Lung (tissue), 17 donors: ENCODE measurements at places on chromosomes 4 and X. TPM values are rescaled to one million over a fixed set of nuclear protein-coding genes. Genes with fewer than 3 reads are reported as not detected.
A peak's percentile ranks its signal among the peaks of the same experiment; 100 is the strongest.

The STARD8 gene
- polyA plus RNA-seq, result 5.7 TPM

The PNPLA4 gene
- polyA plus RNA-seq, result 13.2 TPM

The F8A3 gene
- polyA plus RNA-seq, result 6.4 TPM

The MFAP3L gene
- 1.4 TPM for polyA plus RNA-seq

The FAT1 gene
- polyA plus RNA-seq, result 19.4 TPM

The RTL3 gene
- polyA plus RNA-seq, result 0.03 TPM

The CFP gene
- polyA plus RNA-seq, result 22.5 TPM

The ZNF185 gene
- 6.1 TPM for polyA plus RNA-seq

The CSAG1 gene
- not detected for polyA plus RNA-seq

The RGN gene
- 15.8 TPM for polyA plus RNA-seq

The TRPC5OS gene
- not detected for polyA plus RNA-seq

The SLC9B1 gene
- polyA plus RNA-seq, result 0.22 TPM

DNA sequence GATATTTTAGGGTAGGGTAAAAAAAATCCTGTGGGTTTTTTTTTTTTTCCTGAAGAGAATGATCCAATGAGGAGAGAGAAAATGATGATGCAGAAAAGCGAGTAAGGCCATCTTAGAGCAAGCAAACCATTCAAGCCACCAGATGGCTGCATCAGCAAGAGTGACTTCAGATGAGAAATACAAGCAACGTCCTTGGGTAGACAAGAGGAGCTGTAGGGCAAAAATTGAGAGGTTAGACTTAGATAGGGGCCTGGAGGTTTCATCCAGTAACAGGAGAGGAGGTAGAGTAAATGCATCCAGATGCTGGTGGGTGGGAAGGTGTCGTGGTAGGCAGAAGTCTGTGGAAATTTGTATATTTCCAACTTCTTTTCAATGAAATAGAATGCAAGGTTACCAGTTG, 14.6 kb downstream of the FTHL17 start:
- no peaks in the 10 kb centered on the region for H3K36me3 ChIP-seq
- H3K27me3 ChIP-seq, result peaks cover 5% of the 10 kb centered on the region
- no peaks in the 10 kb centered on the region for H3K4me1 ChIP-seq
- H3K4me3 ChIP-seq, result no peak overlapping the region
- H3K27ac ChIP-seq, result no peak overlapping the region
- no peak for DNase-seq

GRCh38 chr4:924107-925096, 7.7 kb downstream of the GAK start:
- no peak overlapping the region for H3K4me3 ChIP-seq
- no peaks in the 10 kb centered on the region for H3K4me1 ChIP-seq
- no peak overlapping the region for H3K27ac ChIP-seq
- H3K36me3 ChIP-seq, result peaks cover 7% of the 10 kb centered on the region
- DNase-seq, result no peak

- peaks cover 21% of the 10 kb centered on the region for H3K27me3 ChIP-seq
- no peak overlapping the region for H3K4me3 ChIP-seq
- no peak for DNase-seq
- H3K4me1 ChIP-seq, result no peaks in the 10 kb centered on the region
These were observed 204.2 kb downstream of the GPC3 start for GRCh38 chrX:133781174-133781573.

- DNase-seq, result no peak
- H3K36me3 ChIP-seq, result no peaks in the 10 kb centered on the region
- no peaks in the 10 kb centered on the region for H3K4me1 ChIP-seq
- no peak overlapping the region for H3K4me3 ChIP-seq
- no peak overlapping the region for H3K27ac ChIP-seq
These were observed 53.0 kb downstream of the HELT start for GRCh38 chr4:185071236-185071811.

- no peak overlapping the region for H3K27ac ChIP-seq
- H3K4me3 ChIP-seq, result no peak overlapping the region
- H3K27me3 ChIP-seq, result no peaks in the 10 kb centered on the region
- no peaks in the 10 kb centered on the region for H3K36me3 ChIP-seq
- no peaks in the 10 kb centered on the region for H3K4me1 ChIP-seq
- no peak for DNase-seq
These were observed 20.8 kb downstream of the NAT8L start for GRCh38 chr4:2079926-2080325.

DNA sequence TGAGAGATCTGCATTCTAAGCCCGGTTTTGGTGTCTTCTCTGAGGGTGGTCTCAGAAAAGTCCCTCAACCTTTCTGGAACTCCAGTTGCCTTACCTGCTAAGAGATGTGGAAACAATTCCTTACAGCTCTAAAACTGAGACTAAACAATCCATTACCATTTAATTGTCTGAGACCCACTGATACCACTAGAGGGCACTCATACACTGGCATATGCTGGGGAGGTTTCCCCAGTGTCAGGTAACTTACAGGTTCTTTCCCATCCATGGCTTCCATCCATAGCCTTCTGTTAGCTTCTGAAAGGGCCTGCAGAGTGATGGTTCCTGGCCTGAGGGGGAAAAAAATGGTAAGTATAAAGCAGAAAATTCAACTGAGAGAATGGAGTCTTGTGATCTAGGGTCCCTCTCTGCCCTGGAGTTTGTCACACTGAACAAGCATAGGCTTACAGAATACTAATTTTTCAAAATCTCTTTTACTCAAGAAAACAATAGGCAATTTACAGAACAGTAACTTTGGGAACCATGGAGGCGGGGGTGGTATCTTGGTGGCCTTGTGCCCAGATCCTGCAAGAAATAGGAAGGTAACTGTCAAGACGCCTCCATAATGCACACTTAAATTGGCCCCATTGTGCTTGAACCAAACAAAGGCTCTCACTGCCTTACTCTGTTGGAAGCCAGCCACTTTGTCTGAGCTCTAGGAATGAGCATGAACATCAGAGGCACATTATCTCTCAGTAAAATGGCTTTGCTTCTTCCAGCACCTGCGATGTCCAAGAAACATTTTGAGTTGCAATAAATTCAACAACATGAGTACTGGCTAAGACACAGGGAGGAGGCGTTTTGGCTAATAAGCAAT, 236.1 kb downstream of the OPHN1 start:
- H3K27me3 ChIP-seq, result no peaks in the 10 kb centered on the region
- peaks cover 3% of the 10 kb centered on the region for H3K36me3 ChIP-seq
- no peaks in the 10 kb centered on the region for H3K4me1 ChIP-seq
- peak; percentile 55 for DNase-seq
- no peak overlapping the region for H3K4me3 ChIP-seq
- H3K27ac ChIP-seq, result no peak overlapping the region

DNA sequence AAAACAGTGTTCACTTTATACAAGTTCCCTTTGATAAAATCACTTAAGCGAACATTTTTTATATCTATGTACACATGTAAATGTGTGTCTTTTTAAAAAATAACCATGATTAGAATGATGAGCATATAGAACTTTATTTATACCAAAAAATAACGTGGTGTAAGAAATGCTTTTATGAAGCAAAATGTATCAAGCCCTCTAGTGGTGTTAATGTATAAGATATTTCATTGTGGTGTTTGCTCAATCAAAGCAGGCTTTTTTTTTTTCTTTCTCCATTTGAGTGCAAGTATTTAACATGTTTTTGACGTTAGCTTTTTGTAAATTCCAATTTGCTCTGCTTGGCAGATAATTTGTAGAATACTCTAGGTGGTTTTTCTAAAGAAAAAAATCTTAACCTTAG, 2092.4 kb upstream of the TENM3 start:
- H3K4me3 ChIP-seq, result no peak overlapping the region
- no peaks in the 10 kb centered on the region for H3K36me3 ChIP-seq
- no peaks in the 10 kb centered on the region for H3K4me1 ChIP-seq
- no peak overlapping the region for H3K27ac ChIP-seq

DNA sequence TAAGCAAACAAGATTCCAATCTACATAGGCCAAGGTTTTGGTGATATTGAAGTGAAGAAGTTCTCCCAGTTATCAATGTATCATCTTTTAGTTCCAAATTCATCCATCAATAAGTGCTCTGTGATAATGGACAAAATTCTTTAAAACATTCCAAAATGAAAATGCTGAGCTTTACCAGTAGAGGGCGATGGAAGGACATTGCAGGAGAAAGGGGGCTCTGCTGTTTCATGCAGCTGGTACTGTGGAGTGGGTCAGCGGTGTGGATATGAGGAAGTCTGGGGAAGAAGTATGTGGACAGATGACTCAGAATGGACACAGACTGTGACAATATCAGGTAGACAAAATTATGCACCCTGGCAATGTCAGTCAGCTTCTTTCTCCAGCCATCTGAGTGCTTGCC, 46.6 kb upstream of the HS6ST2 start:
- H3K4me3 ChIP-seq, result no peak overlapping the region
- peak; percentile 39 for DNase-seq
- no peak overlapping the region for H3K27ac ChIP-seq
- H3K4me1 ChIP-seq, result no peaks in the 10 kb centered on the region

DNA sequence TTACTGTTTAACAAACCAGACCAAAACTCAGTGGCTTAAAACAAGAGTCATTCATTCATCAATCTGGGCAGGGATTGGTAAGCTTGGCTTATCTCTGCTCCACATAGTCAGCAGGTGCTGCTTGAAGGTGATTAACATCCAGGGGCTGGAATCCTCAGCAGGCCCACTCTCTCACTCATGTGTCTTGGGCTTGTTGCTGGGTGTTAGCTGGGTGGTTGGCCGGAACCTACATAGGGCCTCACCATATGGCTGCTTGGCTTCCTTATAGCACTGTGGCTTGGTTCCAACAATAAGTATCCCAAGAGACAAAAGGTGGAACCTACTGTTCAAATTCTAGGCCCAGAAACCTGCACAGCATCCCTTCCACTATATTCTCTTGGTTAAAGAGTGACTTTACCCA, 125.0 kb downstream of the RASGEF1B start:
- H3K4me3 ChIP-seq, result no peak overlapping the region
- no peaks in the 10 kb centered on the region for H3K27me3 ChIP-seq
- no peaks in the 10 kb centered on the region for H3K4me1 ChIP-seq
- DNase-seq, result no peak
- H3K36me3 ChIP-seq, result no peaks in the 10 kb centered on the region
- no peak overlapping the region for H3K27ac ChIP-seq

DNA sequence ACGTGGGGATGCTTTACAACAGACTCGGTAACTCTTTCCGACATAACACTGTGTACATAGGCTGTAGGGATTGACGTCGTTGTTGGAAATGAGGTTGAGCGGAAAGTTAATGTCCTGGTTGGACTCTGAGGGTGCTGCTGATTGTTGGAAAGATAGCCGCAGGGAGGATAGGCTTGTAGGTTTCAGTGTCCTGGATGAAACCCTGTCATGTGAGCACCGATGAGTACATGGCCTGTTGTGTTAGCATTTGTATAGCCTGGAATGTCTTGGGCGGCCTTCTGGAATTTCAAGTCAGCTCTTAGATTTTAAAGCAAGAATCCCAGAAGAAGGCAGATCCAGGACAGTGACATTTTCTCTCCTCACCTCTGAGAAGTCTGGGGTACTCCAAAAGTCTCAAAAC, 63.3 kb downstream of the TBC1D14 start:
- no peak overlapping the region for H3K27ac ChIP-seq
- peaks cover 2% of the 10 kb centered on the region for H3K4me1 ChIP-seq
- no peaks in the 10 kb centered on the region for H3K27me3 ChIP-seq
- no peaks in the 10 kb centered on the region for H3K36me3 ChIP-seq
- no peak overlapping the region for H3K4me3 ChIP-seq
- DNase-seq, result no peak

DNA sequence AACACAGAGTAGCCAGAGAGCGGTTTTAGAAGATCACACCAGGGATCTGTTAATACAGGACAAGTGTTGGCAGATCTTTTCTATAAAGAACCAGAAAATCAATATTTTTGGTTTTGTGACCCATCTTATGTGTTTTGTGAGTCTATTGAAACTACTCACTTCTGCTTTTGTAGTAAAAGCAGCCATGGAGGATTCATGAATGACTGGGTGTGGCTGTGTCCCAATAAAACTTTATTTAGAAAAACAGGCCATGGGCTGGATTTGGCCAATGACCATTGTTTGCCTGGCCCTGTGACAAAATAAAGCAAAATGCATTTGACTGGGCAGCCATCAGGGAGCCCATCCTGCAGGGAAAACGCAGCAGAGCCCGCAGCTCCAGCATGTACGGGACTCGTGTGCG, 99.9 kb upstream of the ADRA2C start:
- no peaks in the 10 kb centered on the region for H3K4me1 ChIP-seq
- H3K27ac ChIP-seq, result no peak overlapping the region
- no peaks in the 10 kb centered on the region for H3K36me3 ChIP-seq
- H3K4me3 ChIP-seq, result no peak overlapping the region

GRCh38 chr4:129362691-129363274, 266.8 kb downstream of the C4orf33 start:
- DNase-seq, result peak; percentile 91
- H3K4me3 ChIP-seq, result no peak overlapping the region
- H3K27ac ChIP-seq, result no peak overlapping the region
- H3K27me3 ChIP-seq, result no peaks in the 10 kb centered on the region
- H3K4me1 ChIP-seq, result peaks cover 5% of the 10 kb centered on the region

- no peaks in the 10 kb centered on the region for H3K4me1 ChIP-seq
- DNase-seq, result no peak
- no peaks in the 10 kb centered on the region for H3K27me3 ChIP-seq
- no peaks in the 10 kb centered on the region for H3K36me3 ChIP-seq
- H3K4me3 ChIP-seq, result no peak overlapping the region
These were observed 47.9 kb upstream of the QRFPR start for GRCh38 chr4:121428721-121429120.

DNA sequence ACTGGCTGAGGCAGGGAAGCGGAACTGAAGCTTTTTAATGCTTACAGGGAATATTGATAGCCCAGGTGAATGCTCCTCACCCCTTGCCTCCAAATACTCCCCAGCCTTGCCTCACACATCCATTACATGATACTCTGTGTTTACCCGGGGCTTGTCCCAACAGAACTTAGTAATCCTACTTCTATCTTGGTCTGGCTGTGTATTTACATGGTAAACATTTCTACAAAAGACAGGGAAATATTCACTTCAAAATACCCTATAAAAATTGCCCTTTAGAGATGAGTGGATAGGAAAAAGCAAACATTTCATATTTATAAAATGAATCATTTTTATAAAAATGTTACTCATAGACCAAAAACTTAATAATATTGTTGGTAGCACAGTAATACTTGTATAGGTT, 120.1 kb downstream of the NHS start:
- H3K27me3 ChIP-seq, result peaks cover 3% of the 10 kb centered on the region
- DNase-seq, result no peak
- H3K4me3 ChIP-seq, result no peak overlapping the region
- no peaks in the 10 kb centered on the region for H3K36me3 ChIP-seq
- no peaks in the 10 kb centered on the region for H3K4me1 ChIP-seq
- no peak overlapping the region for H3K27ac ChIP-seq

DNA sequence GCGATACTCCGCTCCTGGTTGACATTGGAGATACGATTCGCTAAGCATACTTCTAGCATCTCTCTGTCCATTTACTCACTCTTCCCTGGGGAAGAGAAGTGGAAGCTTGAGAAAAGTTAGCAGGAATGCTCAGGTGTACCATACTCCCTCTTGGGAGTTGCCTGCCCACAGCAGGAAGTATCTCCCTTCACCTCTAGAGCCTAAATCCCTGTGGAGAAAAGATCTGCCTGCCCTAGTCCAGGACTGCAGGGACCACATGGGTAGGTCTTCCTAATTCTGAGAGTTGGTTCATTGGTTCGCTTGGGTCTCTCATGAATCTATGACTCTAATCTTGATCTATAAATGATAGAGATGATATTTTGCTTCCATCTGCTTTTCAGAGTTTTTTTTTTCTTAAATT, 26.3 kb upstream of the MAPK10 start:
- H3K36me3 ChIP-seq, result no peaks in the 10 kb centered on the region
- no peaks in the 10 kb centered on the region for H3K27me3 ChIP-seq
- no peak for DNase-seq
- H3K4me3 ChIP-seq, result no peak overlapping the region
